Vagina (tissue), 2 donors: ENCODE measurements at places on chromosomes 5 and 9. TPM values are rescaled to one million over a fixed set of nuclear protein-coding genes. Genes with fewer than 3 reads are reported as not detected.

RAD50 gene
- total RNA-seq = 29.0 TPM

- DNase-seq = no peak
Observed at GRCh38 chr5:131563434-131564228, 71.4 kb downstream of the RAPGEF6 start.

GRCh38 chr5:154159343-154159742, 31.2 kb upstream of the GALNT10 start:
- DNase-seq = no peak

GRCh38 chr5:93349613-93350012, 231.4 kb downstream of the NR2F1-AS1 start:
- DNase-seq = no peak

CKMT2 gene
- total RNA-seq = 3.4 TPM

TRAF1 gene
- 6.9 TPM for total RNA-seq

CDKN2A gene
- 25.8 TPM for total RNA-seq

- DNase-seq = no peak
Observed at GRCh38 chr5:11110128-11110527, 349.1 kb upstream of the DAP start.

DNA sequence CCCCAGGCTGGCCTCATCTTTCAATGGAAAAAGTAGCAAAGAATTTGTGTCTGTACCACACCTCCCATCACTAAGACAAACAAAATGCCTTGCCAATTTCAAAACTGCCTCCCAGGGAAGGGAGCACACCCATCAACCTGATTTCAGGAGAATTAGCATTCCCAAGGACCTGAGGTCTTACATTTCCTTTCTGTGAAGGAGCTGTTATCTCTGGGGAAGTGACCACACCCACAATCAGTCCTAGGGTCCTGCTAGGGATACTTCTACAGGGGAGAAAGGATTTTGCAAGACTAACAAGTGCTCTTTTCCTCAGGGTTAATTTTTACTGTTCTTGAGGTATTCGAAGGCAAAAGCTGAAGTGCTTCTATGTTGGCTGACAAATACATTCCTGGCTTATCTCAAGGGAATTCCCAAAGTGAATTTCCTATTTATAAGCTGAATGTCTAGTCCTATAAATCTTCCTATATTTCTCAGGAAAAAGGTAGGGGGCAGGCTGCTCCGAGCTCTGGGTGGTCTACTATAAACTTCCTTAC, 97.4 kb upstream of the ITGA1 start:
- no peak for DNase-seq
